ENCODE measurements at places on chromosomes 2 and 18.

DNA sequence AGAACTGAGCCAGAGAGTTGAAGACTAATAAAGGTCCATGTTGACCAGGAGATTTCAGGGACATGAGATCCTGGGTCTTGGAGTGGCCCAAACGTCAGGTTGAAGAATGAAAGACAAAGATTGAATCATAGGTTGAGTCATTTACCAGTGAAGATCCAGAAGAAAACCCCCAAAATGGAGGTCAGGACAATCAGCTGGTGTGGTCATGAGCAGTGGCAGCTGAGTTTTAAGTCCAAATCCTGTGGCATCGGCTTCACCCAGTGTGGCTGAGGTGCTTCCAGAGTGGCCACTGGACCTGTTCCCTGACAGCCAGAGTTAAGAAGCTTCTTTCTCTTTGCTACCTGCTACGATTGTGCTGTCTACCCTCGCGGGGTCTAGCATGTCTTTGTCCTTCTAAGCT is 234.0 kb downstream of the BCL2 start:
- no peak for DNase-seq

GRCh38 chr2:143839456-143839855 is 680.5 kb downstream of the ZEB2 start:
- no peak for DNase-seq

DNA sequence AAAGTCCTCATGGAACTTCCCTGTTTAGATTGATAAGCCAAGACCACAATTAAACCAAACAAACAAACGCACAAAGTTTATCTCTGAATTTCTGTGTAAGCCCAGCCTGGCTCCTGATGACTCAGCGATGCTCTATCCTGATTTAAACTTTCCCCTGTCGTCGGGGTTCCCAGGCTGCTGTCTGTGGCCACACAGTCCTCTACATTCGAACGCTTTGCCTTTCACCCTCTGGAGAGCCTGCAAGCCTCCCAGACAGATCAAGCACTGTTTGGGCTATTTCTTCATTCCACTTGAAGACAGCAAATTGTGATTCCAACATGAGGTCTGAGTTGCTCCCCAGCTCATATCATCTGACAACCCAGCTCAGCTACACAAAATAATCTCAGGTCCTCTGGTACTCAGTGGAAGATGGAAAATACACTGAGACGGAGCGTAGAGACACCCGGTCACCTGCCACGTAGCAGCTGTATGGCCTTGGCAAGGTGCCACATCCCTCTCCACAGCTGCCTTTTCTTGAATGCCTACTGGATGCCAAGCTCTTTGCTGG is 51.2 kb downstream of the CYRIA start:
- no peak for DNase-seq

- DNase-seq = no peak
Observed at GRCh38 chr18:77052297-77052982, 80.1 kb downstream of the MBP start.

- DNase-seq = peak; percentile 25
Observed at GRCh38 chr2:176126929-176127773, 2.4 kb upstream of the HOXD8 start.

DNA sequence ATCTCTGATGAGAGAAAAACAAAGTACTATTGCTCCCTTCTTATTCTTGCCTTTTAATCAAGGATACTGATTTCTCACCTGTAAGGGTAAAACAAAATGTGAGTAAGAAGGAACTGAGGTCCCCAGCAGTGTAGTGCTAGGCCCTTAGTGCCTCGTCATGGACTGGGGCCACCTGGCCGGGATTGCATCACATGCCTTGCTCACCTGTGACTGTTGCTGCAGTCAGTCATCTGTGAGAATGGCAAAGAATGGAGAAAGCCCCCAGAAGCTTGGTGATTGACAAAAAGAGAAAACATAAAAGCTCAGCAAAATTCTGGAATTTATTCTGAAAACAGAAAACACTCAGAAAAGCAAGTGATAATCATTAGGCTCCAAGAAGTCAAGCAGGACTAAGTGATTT is 63.4 kb downstream of the SPATS2L start:
- DNase-seq = no peak

- no peak for DNase-seq
Observed at GRCh38 chr2:129375632-129376425, 603.6 kb upstream of the RAB6C start.

DNA sequence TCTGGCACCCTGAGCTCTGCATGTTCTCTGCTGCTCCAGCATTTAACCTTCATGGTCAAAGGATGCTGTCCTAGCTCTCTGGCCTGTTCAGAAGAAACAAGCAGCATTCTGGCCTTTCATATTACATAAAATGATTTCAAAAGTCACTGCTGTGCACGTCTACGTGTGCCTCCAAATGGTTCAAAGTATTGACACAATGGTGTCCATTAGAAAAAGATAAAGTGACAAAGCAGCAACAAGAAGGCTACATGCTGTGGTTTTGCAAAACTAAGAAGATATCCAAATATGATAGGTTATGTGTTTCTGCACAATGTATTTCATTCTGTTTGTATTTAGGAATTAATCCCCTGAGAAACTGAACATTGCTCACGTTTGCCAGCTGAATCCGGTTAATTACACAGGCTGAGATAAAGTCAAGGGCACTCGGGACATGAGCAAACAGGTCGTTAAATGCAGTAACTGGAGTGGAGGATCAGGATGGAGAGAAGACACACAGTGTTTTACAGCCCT is 258.5 kb downstream of the DOK6 start:
- DNase-seq = no peak

GRCh38 chr2:30339071-30339470 is 107.7 kb downstream of the LBH start:
- no peak for DNase-seq

DNA sequence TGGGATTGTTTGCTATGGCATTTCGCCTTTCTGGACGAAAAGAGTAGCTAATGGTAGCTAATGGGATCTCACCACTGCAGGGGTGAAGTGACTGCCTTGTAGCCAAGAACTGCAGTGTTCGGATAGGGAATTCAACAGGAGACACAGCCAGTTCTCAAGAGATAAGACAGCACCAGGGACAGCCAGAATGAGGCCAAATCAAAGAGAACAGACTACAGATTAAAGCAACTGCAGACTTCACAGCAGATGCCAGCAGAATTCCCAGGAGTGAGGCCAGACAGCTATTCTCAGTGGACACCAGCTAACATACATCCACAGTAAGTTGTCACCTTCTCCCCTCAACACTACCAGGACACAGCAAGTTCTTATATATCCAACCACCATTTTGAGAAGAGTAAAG is 124.0 kb downstream of the PLA2R1 start:
- no peak for DNase-seq

- no peak for DNase-seq
Observed at GRCh38 chr18:48138660-48139430, 208.4 kb upstream of the SMAD2 start.

- no peak for DNase-seq
Observed at GRCh38 chr2:159635006-159635789, 18.9 kb upstream of the BAZ2B start.

DNA sequence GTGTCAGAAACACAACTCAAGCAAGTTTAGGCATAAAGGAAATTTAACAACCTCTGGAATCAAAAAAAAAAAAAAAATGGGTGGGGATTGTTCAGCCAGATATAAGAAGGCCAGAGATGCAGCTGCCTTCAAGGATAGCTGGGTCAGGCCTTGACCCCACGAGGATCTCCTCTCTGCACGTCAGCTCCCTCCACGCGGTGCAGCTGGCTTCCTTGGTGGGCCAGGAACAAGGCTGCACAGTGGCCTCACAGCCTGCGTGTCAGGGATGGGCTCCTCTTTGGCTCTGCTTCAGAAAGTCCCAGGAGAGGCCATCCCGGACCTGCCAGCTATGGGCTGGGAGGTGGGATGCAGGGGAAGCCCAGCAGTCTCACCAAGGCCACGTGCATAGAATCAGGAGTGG is 55.5 kb downstream of the TIMM21 start:
- no peak for DNase-seq

DNA sequence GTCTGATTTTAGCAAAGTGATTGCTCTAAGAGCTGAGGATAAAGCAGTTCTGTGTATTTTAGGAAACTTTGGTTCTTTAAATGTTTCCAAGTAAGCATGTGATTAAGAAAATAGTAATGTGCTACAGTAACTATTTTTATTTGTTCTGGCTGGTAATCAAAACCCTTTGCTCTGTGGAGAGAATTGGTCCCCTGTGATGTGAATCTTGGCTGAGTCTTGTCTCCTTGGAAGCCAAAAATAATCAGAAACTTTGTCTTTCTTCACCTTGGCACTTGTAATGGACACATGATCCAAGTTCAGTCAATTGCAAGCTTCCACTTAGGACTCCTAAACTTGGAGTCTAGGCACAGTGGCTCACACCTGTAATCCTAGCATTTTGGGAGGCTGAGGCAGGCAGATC is 422.7 kb upstream of the CDH20 start:
- DNase-seq = no peak

DNA sequence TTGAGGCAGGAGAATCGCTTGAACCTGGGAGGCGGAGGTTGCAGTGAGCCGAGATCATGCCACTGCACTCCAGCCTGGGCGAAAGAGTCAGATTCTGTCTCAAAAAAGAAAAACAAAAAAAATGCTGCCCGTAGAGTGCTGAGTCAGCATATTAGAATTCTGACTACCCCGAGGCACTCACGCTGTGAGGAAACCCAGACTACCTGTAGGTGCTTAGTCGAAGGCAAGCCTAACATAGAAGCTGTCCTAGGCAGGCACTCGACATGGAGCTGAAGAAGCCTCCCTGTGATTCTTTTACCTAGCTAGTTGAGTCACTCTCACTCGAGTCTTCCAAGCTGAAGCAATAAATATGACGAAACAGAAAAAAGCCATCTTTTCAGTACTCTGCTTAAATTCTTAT is 1323.2 kb upstream of the DDX18 start:
- DNase-seq = no peak

GRCh38 chr2:8545695-8546611 is 135.9 kb upstream of the ID2 start:
- no peak for DNase-seq

DNA sequence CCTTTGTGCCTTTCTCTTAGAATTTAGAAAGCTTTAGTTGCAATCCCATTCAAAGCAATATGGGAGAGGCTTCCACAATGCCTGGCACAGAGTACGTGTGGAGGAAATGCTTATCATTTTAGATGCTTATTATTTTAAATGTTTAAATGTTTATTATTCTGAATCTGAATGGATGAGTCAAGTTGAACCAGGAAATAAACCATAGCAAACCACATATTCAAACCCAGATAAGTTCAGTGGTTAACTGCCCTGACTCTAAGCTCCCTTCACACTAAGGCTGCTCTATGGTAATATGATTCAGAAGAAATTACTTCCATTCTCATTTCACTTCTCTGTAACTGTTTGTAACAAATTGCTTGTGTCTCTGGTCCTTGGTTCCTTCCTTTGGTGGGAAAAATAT is 5.2 kb upstream of the PPP4R1 start:
- no peak for DNase-seq

DNA sequence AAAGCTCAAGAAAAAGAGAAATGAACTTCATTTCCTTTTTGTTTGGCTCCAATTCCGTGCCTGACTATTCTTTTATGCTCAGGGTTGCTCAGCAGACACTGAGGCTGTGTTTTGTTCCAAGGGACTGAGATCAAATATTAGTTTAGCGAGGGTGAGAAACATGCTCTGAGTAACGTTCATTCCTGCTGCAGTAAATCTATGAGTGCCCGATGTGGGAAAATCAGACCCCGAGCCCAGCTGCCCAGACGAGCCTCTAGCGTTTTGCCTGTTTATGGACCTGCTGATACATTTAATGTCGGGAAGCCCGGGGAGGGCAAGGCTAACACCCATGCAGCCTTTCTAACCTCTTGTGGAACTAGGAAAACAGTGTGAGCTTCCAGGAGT is 119.2 kb downstream of the VAPA start:
- DNase-seq = no peak

DNA sequence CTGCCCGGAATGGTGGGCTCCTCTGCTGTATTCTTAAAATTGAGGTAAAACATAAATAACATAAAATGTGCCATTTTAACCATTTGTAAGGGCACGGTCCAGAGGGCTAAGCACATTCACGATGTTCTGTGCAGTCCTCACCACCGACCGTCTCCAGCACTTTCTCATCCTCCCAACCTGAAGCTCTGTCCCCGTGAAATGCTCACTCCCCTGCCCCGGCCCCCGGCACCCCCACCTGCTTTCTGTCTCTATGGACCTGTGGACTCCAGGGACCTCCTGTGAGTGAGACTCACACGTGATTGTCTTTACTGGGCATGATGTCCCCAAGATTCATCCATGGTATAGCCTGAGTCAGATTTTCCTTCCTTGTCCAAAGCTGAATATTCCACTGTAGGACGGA is 38.7 kb upstream of the CTDP1 start:
- no peak for DNase-seq

GRCh38 chr18:24915547-24915946 is 436.4 kb downstream of the ZNF521 start:
- no peak for DNase-seq

- no peak for DNase-seq
Observed at GRCh38 chr18:12442946-12443345, 35.2 kb downstream of the PRELID3A start.

DNA sequence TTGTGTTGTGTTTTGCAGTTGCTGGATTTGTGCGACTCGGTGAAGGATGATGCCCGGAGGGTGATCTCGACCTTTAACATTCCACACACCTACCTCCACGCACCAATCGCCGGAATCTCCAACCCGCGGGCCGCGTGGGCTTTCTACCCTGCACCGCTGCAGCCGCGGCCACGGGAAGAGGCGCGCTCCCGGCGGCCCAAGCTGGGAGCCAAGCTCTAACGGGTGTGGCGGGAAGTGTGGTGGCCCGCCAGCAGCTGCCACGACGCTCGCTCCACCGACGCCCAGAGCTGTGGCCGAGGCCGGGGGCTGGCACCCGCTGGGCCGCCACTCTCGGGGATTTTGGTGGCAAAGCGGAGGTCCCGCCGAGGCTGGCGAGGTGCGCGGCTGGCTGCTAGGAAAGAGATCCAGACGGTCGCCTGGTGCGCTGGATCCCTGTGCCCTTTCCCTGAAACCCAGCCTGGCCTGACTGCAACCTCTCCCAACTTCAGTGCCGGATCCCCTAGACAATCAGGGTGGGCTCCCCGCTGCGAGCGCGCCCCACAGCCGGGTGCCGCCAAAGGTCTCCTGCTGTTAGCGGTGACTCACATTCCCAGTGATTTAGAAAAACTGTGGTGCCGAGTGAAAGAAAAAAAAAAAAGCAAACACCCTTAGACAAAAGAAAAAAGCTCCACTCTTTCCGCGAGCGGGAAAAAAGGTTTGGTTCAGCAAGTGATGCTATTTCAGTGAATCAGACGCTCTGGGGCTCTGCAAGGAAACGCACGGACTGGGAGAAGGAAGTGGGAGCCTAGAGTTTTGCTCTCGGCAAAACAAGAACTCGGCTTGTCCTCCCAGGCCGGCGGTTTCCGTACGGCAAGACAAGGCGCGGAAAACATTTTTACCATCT is 2.9 kb upstream of the BCL2L11 start:
- DNase-seq = no peak

- DNase-seq = no peak
Observed at GRCh38 chr2:199659207-199659606, 191.8 kb downstream of the FTCDNL1 start.
